LoVo (cell line): ENCODE measurements at places on chromosomes 13 and 19.

DNA sequence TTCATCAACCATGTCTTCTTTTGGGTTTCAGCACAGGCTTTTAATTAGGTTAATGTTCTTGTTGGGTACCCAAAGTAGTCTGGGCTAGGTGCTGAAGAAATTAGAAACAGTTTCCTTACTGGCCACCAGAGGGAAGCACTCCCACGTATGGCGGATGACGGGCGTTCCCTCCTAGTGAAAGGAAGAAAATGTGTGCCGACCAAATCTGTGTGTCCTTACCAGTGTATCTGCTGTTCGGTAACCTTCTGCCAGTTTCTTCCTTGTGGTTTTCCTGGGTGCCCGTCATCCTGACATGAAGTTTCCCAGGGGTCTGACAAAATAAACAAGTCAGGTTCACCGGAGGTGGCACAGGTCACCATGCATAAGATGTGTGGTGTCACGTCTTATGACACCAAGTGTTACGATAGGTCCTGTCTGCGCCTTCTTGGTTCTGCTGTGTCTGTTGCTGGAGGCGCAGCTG, 6.0 kb upstream of the WDR88 start:
- DNase-seq, result peak; percentile 65

GRCh38 chr13:59982631-59983382, 180.9 kb downstream of the DIAPH3 start:
- no peak for DNase-seq

- DNase-seq, result no peak
Measured at GRCh38 chr19:32407004-32407992, 1.7 kb downstream of the DPY19L3 start.

DNA sequence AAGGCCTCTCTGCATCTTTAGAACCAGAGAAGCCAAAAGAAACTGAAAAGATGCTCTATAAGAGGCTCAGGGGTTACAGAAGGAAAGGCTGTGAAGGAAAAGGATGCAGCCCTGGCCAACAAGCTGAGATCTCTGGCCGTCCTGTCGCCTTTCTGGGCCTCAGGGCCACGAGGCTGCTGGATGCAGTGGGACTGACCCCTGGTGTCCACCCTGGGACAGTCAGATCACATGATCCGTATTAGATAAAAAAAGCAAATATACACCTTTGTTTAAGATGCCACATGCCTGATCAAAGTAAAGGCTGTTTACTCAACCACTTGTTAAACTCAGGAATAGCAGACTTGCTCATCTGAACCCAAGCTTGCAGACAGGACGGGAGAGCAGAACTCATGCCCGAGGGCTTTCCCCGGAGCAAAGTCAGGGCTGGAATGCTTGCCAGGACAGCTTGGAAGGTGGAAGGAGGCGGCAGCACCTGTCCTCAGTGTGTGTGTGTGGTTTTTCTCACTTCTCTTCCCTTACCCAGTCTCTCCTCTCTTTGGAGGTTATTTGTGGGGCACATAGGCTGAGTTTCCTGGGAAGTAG, 206.5 kb upstream of the TSHZ3 start:
- DNase-seq, result no peak

GRCh38 chr13:113238536-113238935, 29.1 kb downstream of the CUL4A start:
- no peak for DNase-seq

- no peak for DNase-seq
Measured at GRCh38 chr13:35646056-35646774, 169.7 kb upstream of the MAB21L1 start.

GRCh38 chr13:70054572-70054971, 53.1 kb upstream of the ATXN8OS start:
- DNase-seq, result no peak

DNA sequence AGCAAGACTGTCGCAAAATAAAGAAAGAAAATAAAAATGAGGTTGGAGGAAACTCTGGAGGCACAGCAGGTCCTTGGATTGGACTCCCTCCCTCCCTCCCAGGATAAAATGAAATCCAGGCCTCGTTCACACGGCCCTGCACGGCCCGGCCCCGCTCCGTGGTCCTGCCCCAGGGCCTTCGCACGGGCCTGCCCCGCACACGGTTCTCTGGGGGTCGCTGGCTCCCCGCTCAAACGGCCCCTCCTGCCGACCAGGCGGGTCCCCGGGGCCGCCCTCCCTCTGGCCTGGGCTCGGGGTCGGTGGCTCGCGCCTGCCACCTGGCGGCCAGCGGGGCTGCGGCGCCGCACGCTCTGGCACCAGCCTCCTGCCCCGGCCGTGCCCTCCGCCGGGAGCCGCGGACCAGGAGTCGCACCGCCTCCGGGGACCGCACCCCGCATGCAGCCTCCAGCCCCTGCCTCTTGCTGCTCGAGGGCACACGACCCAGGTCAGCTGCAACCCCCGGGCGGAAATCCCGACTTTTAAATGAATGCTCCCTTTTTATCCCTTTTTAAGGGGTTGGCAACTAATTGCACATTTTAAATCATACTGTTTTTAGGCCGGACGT, 1.5 kb upstream of the WDR18 start:
- peak; percentile 79 for DNase-seq

- no peak for DNase-seq
Measured at GRCh38 chr19:29695765-29696564, 19.1 kb downstream of the C19orf12 start.

DNA sequence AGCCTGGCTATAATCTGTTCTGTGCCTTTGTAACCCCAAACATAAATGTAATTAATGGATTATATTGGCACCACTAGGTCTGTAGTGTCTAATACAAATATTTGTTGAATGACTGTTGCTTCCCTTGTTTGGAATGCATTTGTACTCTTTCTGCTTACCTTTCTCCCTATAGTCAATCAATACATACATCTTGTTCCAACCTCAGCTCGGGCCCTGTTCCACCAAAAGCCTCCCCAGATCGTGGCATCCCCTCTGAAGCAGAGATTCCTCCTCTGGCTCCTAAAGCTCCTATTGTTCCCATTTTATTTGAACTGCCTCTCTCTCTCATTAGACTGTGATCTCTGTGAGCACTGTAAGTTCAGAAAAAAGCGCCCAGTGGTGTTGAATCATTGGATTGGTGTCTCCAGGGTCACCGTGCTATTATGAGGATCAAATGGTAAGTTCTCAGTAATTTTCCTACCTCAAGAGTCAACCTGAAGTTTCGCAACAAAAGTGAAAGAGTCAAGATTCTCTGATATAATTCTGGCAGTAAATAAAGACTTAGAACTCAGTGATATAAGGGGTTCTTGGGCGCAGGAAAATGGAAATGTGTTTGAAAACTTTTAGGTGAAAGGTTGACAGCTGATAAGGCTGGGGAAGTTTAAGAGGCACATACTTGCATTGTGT, 151.5 kb downstream of the KLF5 start:
- peak; percentile 53 for DNase-seq

- no peak for DNase-seq
Measured at GRCh38 chr13:22964245-22964966, 216.4 kb upstream of the SGCG start.

- DNase-seq, result no peak
Measured at GRCh38 chr13:39419876-39420275, 183.1 kb downstream of the LHFPL6 start.

- no peak for DNase-seq
Measured at GRCh38 chr13:97005625-97006262, 11.5 kb upstream of the OXGR1 start.
